ENCODE measurements at places on chromosomes 2 and 18.

DNA sequence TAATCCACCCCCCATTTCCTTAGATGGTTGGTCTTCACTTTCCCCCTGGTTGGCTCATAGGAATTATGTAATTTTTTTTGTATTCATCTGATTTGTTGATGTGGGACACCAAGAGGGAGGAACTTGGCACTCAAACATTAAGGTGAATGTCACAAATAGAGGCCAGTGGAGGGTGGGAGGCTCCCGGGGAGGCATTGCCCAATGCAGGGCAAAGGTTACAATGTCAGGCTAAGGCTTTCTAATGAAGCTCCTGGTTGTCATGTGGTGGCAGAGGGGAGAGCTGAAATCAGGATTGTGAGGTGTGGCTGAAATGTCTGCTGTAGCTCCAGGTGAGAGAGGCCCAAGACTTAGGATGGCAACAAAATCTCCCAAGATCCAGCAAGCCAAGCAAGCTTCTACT lies 42.7 kb downstream of the MPHOSPH10 start:
- DNase-seq = no peak

DNA sequence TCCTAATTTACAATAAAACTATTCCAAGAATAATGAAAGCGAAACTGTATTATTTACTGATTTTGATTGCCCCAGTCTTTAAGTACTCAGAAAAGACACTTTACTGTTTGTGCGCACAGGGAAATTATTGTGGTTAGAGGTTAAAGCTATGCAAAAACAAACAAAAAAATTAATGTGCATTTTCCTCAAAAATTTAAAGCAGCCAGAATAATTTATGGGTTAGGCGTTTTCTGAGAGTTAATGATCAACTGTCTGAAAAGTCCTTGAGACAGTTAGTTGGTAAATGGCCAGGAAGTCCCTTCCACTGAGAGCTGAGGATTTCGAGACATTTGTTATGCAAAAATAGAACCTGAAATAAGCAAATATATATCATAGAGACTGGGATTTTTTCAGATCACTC lies 143.3 kb downstream of the IRS1 start:
- no peak for DNase-seq

DNA sequence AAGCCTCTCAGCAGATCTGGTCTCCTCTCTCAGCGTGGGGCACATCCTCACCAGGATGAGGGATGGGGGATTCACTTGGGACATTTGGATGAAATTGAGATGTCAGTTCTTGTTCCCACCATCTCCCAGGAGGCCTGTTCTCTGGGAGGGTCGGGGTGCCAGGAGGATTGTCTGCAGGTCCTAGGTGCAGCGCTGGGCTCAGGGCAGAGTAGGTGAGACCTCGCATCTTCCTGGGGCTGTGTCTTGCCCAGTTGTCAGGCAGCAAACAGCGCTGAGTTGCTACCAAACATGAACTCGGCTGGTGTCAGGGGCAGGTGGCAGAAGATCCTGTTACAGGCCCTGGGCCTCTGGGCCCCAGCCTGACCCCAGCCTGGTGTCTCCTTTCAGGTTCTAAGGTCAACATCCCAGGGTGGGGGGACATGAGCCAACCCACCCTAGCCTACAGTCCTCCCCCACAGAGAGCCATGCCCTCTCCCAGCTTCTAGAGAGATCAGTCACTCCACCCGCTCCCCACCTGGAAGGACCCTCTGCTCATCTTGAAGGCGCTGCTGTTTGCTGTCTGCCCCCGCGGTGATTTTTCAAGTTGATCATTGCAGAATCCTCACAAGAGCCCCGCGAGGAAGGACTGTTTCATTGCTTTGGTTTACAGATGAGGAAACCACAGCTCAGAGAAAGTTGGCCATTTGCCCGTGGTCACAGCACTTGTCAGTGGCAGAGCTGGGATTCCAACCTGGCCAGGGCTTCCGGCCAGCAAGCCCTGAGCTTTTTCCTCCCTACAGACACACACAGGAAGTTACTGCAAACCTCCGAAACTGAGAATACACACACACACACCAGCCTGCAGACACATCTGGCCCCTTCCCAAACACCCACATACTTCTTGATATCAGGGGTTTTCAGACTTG lies 83.9 kb downstream of the STPG4 start:
- DNase-seq = peak; percentile 94

DNA sequence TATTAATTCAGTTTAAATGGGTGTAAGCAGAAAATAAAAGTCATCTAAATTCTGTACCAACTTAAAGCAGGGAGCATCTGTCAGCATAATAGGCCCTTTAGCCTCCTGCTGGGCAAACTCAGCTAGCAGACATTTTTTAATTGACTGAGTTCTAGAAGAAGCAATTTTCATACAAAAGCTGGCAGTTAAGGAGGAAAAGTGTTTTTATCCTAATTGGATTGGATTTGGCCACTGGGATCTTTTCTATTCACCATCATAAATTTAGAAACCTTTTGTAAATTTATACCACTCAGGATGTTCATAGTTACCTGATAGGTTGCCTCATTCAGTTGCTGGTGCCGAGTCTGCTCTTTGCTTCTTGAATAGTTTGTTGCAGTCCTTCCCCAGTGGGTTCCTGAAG lies 262.7 kb upstream of the FSIP2 start:
- no peak for DNase-seq

- peak; percentile 52 for DNase-seq
These were observed 18.3 kb upstream of the SP3 start for GRCh38 chr2:173983391-173983871.

DNA sequence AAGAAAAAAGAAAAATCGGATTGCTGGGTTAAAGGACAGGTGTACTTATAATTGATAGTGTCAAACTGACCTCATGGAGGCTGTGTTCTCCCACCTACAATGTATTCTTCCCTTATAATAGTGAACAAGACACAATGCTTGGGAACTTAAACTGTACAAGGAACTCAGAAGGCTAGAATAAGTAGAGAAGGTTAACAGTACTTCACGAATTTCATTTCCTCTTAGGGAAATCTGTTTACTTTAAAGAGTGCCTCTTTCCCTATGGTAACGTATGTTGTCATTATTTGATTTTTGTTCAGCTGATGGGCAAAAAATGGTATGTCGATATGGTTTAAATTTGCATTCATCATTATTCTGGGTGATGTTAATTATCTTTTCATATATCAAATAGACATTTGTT lies 9.2 kb upstream of the HK2 start:
- no peak for DNase-seq

GRCh38 chr2:46836295-46837111 lies 79.1 kb downstream of the MCFD2 start:
- DNase-seq = peak; percentile 91

- peak; percentile 50 for DNase-seq
These were observed 306.5 kb upstream of the TNP1 start for GRCh38 chr2:217166241-217166850.

- DNase-seq = peak; percentile 41
These were observed 194.8 kb downstream of the LNPK start for GRCh38 chr2:175807031-175807873.

DNA sequence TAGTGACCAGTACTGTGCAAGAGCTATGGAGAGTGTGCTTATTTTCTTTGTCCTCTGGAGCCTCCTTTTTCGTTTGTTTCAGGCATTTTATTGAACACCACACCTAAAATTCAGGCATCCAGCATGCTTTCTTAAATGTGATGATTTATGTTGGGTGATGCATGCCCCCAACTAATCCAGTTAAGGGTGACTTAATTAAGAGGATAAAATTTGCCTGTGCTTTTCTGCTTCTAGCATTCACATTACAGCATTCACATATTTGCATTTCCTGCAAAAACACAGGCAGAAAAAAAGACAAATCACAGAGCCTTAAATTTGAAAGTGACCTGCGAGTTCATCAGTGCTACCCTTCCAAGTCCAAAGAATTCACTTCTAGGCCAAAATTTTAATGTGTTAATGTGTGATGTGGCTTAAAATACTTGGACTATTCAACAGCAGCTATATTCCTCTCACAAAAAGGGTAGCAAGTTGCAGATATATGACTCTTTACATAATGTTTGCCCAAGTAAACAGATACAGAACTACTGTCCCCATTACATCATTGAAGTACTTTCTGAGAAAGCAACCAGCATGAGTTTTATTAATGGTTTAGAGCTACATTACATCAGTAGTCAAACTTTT lies 286.5 kb downstream of the THSD7B start:
- DNase-seq = no peak

DNA sequence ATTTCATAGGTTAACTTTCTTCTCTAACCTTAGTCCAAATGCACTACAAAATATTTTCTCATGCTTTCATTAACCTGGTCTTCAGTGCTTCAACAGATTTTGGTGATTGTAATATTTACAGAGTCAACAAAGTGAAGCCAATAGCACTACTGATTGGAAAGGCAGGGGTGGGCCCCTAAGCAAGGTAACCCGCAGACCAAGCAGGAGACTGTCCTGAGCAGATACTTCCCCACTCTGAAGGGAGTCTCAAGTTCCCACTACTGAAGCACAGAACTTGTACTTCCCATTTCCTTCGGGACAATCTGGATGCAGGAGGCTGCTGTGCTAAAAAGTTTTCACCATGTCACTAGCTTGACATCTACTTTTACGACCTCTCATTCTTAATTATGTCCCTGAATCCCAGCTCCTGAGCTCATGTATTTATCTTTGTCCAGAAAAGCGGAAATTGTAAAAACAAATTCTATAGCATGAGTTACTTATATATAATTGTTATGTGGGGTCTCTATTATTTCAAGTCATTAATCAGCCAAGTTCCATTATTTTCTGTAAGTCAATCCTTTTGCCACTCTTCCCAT lies 311.6 kb upstream of the REV1 start:
- no peak for DNase-seq

GRCh38 chr2:25358836-25359235 lies 17.1 kb upstream of the DNMT3A start:
- DNase-seq = no peak

DNA sequence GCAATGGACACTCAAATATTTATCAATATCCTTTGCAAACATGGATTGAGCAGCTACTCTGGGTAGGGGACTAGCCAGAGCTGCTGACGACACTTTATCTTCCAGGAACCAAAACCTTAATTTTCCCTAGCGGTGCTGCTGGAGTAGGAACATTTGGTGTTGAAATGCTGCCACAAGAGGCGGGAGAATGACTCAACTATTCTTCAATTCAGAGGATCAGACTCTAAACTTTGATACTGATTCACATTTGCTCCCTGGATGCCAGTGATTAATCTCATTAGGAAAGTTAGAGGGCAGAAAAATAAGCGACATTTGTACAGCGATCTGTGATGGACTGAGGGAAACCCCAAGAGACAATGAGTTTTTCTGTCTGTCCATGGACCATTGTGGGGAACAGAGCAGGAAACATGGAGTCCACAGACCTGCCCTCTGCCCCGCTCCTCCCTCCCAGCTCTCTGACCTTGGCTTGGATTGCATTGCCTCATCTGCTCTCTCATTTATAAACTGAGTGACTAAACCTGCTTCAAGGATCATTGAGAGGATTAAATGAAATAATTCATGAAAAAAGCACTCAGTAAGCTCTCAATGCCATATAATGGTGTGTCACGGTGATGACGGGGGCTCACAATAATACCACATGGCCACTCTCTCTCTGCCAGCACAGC lies 12.6 kb upstream of the EPB41L3 start:
- peak; percentile 52 for DNase-seq

- DNase-seq = peak; percentile 69
These were observed 441.7 kb upstream of the SOX11 start for GRCh38 chr2:5250482-5250881.

DNA sequence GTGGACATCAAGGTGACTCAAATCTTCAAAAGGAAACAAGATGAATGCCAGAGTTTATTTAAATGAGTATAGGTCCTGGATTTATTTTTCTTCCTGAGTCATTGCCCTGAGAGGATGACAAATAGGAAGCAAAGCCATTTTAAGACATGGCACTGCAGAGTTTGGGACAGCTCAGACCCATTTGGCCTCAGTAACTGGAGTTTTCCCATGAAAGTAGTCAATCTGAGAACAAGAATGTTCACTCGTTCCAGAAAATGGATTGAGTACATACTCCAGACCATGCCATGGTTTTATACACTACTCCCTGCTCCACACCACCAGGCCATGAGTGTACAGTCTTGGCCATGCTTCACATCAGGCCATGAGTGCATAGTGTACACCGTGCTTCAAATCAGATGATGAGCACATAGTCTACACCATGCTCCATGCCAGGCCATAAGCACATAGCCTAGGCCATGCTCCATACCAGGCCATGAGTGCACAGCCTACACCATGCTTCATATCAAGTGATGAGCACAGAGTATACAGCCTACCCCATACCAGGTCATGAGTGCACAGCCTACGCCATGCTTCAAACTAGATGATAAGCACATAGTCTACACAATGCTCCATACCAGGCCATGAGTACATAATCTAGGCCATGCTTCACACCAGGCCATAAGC lies 202.4 kb downstream of the FBXO15 start:
- no peak for DNase-seq

DNA sequence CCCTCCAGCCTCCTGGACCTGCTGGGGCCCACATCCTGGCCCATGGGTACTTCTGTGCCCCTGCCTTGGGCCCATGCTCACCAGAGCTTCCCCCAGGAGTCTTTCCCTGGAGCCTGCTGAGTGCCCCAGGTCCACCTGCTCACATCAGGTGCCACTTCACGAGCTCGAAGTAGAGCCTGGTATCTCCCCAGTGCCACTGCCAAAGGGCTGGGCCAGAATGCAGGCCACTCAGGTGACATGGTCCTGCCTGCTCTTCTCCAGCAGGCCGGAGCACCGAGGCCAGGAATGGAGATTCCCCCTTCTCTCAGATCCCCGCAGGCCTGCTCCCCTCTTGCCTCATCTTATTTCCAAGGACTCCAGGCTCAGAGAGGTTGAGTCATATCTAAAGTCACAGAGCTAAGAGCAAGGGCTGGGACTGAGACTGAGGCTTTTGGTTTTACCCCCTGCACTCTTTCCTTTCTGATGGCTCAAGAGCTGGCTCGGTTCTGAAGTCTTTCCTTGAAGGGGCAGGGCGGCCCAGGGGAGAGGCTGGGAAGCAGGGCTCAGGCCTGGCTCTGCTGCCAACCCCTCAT lies 79.2 kb downstream of the HS1BP3 start:
- no peak for DNase-seq

DNA sequence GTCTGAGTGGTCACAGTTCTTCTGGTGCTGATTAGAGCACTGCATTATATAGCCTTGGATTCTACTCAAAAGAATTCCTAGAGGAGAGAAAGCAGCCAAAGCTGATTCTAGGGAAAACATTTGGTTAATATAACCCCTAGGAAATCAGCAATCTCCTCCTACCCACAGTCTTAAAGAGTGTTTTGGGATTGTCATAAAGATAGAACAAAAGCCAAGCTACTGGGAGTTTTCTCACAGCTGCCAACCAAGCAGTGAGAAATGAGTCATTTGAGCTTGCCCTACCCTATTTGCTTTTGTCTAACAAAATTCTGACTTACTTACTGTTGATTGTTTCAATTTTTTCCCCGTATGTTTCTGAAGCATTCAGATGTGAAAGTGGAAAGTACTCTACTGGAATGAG lies 469.3 kb downstream of the PLCL1 start:
- peak; percentile 54 for DNase-seq

DNA sequence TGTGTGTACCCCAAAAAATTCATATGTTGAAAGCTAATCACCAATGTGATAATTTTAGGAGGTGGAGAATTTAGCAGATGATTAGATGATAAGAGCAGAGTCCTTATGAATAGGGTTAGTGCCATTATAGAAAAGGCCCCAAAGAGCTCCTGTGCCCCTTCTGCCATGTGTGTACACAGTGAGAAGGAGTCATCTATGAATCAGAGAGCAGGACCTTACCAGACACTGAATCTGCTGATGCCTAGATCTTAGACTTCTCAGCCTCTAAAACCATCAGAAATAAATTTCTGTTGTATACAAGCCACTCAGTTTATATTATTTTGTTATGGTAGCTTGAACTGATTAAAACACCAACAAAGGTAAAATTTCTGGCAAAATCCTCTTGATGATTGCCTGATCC lies 560.0 kb upstream of the CDH2 start:
- no peak for DNase-seq

GRCh38 chr2:101146535-101146934 lies 4.6 kb downstream of the TBC1D8 start:
- no peak for DNase-seq

Measured in fibroblast of upper back skin (primary cell).